AG04450 (cell line): ENCODE measurements at places on chromosomes 12 and 14. TPM values are rescaled to one million over a fixed set of nuclear protein-coding genes. Genes with fewer than 3 reads are reported as not detected.

SSPN gene
- 19.9 and 21.6 TPM in 2 replicates for polyA plus RNA-seq

DYNLL1 gene
- polyA plus RNA-seq, result 649 and 720 TPM in 2 replicates

MYL6B gene
- polyA plus RNA-seq, result 118 and 124 TPM in 2 replicates

DNA sequence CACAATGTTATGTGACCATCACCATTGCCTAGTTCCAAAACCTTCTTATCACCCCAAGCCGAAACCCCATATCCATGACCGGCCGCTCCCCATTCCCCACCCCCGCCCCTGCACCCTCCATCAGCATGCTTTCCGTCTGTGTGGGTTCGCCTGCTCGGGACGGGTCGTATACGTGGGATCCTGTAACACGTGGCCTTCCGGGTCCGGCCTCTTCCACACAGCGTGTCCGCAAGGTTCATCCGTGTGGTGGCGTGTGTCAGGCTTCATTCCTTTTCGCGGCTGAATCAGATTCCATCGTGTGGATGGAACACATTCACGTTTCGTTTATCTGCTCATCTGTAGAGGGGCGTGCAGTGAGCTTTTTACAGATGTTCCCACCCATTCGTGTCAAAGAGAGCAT lies 41.4 kb downstream of the RIMBP2 start:
- DNase-seq, result no peak

GRCh38 chr14:104935955-104936354 lies 11.3 kb downstream of the PLD4 start:
- no peak for DNase-seq

DNA sequence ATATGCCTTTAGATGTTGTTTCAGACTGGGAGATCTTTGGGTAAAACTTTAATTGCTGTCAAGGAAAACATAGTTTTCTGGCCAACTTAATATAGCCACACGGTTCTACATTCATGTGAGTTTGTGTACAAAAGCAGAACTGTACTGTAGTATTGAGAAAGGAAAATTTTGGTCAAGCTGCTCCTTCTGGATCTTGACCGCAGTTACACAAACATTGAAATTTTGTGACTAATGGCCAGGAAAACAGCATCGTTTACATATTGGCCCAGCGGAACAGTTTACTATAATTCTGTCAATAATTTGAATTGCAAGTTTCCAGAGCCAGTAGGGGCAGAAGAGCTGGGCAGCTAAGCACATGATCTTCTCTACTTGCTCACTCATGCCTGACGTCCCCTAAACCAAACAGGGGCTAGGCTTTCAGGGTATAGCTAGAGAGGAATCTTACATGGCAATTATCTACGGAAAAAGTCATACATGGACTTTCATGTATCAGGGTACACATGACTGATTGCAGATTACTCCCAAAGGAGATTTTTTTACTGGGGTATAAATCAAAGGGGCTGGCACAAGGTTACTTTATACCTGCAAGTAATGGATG lies 11.4 kb upstream of the ART4 start:
- no peak for DNase-seq

- no peak for DNase-seq
Measured at GRCh38 chr14:22872833-22873520, 1.4 kb downstream of the LRP10 start.

DNA sequence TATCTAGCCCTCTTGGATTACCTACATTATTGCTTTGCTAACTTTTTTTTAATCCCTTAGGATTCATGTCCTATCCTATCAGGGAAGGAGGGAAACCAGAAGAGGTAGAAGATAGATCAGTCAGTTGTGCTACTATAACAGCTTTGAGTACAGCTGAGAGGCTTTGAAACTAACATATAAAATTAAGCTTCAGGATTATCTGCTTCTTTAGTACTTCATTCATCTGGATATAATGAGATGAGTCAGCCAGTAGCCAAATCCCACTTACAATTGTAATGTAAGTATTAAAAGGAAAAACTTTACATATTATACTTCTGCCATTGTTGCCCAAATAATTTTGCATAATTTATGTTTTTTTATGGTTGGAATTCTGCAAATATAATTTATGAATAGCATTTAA lies 33.4 kb upstream of the ANO6 start:
- DNase-seq, result no peak

DNA sequence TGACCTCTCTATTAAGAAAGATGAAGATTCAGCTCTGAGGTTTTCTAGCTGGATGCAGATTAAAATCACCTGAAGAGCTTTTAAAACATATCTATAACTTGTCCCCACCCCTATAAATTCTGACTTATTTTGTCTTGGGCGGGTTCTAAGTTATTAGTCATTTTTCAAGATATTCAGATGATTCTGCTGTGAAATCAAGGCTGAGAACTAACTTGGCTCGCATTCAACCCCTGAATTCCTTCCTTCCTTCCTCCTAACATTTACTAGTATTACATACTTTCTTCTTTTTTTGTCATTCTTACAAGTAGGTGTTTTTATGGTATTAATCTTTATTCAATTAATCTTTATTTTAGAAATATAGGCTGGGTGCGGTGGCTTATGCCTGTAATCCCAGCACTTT lies 55.4 kb downstream of the SSPN start:
- no peak for DNase-seq

- no peak for DNase-seq
Measured at GRCh38 chr12:27657296-27657695, 39.0 kb upstream of the REP15 start.

DNA sequence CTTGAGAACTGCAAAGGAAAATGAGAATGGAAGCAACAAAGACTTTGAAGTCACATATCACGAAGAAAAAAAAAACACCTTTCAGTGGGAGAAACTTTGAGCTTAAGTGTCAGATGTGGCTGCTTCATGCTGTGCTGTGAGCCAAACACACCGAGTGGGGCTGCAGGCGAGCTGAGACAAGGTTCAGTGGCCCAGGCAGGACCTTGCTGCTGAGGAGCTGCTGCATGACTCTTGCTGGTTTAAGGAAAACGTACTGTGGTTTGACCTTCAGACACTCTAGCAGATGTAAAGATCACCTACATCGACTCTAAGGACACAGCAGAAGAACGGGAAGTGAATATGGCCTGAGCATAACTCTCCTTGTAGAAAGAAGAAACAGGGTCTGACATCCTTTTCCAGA lies 118.1 kb upstream of the OR4E1 start:
- no peak for DNase-seq
